ENCODE measurements at places on chromosomes 16 and 17.

DNA sequence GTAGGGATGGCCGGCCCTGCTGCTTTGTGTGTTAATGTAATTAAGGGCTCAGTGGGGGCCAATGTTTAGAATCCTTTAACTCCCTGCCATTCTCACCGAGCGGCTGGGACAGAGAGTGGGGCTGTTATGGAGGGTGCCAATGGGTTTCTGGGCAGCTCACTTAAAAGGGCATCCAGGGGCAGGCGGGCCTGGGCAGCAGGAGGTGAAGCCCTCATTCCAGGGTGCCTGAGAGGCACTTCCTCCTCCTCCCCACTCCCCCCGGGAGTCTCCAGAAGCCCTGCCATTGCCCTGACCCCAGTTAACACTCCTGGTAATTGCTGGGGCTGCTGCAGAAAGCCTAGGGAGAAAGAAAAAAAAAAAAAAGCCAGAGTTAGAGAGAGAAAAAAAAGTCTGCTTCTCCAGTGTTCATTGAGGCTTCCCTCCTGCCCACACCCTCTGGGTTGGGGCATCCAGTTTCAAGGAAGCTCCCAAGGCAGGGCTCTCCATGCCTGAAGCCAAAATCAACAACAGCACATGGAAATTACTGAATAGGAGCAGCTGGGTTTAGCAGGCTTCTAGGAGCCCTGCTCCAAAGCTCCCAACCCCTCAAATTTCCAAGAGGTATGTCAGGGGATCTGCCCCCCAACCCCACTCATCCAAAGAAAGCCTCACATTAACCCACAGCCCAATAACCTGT is 28.0 kb downstream of the CUEDC1 start:
- no peak for DNase-seq

- no peak for DNase-seq
These were observed 9.7 kb downstream of the ZNF19 start for GRCh38 chr16:71479420-71479819.

DNA sequence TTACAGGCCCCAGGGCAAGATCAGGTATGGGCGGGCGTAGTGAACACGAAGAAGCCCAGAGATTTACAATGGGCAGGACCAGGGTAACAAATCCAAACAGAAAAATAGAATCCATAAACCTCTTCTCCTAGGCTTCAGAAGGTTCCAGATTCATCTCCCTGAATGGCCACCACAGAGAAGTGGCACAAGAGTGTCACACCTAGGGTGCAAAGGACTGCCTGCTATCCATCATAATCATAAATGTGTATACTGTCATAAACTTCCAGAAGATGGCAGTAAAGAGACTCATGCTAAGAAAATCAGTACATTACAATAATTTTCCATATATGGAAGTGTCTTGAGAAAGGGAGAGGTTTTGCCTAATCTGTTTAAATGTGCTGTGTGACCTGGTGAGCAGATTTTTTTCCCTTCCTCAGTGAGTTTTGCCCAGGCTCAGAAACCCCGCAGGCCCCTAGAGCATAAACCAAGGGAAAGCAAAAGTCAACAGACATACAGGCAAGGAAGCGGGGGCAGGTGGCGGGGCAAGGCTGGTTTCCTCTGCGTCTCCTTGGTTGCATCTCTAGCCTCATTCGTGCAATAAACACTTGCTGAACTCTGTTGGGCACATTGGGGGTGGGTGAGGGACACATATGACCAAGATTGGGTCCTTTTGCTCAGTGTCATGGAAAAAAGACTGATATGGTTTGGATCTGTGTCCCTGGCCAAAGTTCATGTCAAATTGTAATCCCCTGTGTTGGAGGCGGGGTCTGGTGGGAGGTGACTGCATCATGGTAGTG is 92.0 kb upstream of the CDH5 start:
- no peak for DNase-seq

DNA sequence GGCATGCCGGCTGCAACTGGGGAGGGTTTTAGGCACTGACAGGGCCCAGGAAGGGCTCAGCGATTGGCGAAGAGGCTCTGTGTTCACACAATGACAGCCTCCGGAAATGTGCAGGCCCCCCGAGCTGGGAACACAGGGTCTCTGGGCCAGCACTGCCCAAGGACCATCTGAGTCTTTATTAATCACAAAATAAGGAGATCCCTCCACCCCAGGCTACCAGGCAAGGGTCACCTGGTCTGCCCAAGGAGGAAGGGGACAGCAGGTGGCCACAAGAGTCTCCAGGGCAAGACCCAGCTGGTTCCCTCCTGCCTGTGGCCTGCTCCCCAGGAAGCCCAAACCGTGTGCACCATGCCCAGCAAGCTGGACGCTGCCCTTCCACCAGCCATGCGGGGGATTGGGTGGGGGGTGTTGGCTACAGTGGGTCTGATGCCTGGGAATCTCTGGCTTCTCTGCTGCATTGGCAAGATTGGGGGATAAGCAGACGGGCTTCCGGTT is 52.1 kb upstream of the TNRC6C start:
- DNase-seq = peak; percentile 54

DNA sequence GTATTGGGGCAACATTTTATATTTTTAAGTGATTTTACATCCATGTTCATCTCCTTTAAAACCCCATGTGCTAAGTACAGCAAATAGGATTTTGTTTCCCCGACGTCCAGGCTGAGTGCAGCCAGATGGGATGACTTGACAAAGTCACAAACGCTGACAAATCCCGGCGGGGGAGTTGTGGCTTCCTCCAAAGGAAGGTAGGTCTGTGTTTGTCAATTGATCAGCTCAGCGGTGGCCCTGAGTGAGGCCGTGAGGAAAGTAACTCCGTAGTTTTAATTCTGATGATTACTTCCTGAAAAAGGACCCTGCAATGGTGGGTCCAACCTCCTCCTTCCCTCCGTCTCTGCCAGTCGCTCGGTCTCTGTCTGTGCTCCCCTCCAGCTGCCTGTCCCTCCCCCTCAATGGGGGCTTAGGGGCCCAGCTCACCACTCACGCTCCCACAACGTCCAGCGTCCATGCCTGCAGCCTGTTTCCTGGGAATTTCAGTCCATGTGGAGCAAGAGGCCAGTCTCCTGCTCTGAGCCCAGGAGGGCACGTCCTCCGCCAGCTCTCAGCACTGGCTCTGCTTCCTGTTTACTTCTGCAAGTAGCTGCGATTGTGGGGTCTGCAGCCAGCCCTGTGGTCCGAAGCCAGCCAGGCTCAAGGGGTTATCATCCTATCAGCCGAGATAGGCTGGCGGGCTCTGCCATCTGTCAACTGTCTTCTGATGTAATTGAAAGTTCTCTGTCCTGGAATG is 209.4 kb upstream of the FOXF1 start:
- no peak for DNase-seq

GRCh38 chr16:69150146-69150865 is 17.9 kb downstream of the UTP4 start:
- DNase-seq = no peak

GRCh38 chr16:75062135-75062975 is 54.2 kb downstream of the LDHD start:
- DNase-seq = no peak

- DNase-seq = no peak
These were observed 39.2 kb downstream of the BRD7 start for GRCh38 chr16:50329446-50330189.

DNA sequence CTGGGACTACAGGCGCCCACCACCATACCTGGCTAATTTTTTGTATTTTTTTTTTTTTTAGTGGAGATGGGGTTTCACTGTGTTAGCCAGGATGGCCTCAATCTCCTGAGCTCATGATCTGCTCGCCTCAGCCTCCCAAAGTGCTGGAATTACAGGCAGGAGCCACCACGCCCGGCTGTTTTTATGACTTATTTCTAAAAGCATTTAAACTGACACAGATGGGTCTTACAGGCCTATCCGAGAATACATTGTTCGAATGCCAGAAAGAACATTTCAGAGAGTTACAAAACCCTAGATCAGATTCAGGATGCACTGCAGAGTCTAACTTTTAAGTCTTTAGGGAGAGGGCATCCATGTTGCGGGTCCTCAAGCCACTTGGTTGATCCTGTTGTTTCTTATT is 234.7 kb upstream of the MAF start:
- no peak for DNase-seq
